Stimulated activated CD4-positive, alpha-beta T cell treated with anti-CD3 and anti-CD28 coated beads, Interleukin-1b, Interleukin-23, amount 100 ng/mL, for 24 hours (primary cell): ENCODE measurements at places on chromosomes 11 and 22.

DNA sequence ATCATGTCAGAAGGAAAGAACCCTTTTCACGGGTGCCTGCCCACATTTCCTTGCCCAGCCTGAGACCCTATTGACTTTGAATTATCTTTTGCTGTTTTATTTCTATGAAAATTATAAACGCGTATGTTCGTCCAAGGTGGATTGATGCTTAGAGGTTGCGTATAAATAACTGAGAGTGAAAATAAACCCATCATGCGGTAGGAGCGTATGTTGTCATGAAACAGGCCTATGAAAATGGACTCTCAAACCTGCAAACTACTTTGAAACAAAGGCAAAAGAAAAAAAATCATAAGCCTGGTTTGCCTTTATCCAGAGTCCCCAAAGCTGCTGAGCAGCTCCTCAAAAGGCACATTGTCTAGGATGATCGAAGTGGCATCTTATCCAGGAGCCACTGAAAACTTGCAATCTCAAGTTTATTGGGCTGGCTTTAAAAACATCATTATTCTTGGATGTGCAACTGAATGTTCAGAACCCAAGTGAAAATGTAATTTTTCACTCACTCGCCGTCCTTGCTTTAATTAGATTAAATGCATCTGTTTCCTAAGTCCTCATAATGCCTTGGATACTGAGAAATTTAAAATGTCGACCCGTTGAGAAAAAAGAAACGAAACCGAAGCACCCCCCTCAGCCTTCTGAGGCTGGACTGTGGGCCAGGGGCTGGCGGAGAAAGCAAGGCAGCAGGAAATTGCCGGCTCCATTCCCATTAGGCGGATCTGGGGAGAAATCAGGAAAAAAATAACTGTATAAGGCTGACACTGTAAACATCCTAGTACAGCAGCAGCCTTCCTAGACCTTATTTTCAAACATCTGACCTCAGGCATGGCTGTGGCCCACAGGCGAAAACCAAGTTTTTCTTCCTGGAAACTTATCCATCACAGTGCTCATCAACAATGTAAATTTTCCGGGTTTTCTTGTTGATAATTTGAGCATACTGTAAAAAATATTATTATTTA, 82.9 kb upstream of the PPARA start:
- DNase-seq = no peak

- no peak for DNase-seq
These were observed 190.8 kb downstream of the CEP164 start for GRCh38 chr11:117518455-117518854.

DNA sequence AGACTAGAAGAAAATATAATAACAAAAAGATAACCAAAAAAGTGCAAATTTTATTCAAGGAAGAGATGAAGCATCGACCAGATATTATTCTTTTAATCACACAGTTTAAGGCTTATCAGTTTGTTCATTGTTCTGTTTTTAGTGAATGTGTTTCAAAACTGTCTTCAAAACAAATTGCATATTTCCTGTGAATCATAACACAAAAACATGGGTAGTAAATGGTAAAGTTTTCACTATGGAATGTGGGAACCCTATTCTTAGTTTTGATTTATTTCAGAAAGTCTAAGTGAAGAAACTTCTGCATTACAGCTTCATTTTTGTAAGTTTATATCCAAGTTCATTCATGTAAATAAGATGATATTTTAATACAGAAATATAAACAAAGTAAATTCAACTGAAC, 207.6 kb upstream of the LUZP2 start:
- DNase-seq = no peak

GRCh38 chr22:30336752-30337460, 10.2 kb upstream of the TBC1D10A start:
- DNase-seq = no peak

GRCh38 chr22:20128902-20129746, 2.5 kb upstream of the ZDHHC8 start:
- no peak for DNase-seq

GRCh38 chr22:50061824-50062355, 3.8 kb upstream of the TTLL8 start:
- no peak for DNase-seq

GRCh38 chr11:28649922-28650321, 541.7 kb downstream of the METTL15 start:
- no peak for DNase-seq

GRCh38 chr11:41235668-41236067, 223.8 kb downstream of the LRRC4C start:
- no peak for DNase-seq

GRCh38 chr11:133896028-133896427, 50.7 kb upstream of the SPATA19 start:
- no peak for DNase-seq

GRCh38 chr11:104146421-104146820, 17.5 kb downstream of the PDGFD start:
- DNase-seq = no peak

- no peak for DNase-seq
These were observed 10.7 kb upstream of the GSTP1 start for GRCh38 chr11:67572747-67573419.

DNA sequence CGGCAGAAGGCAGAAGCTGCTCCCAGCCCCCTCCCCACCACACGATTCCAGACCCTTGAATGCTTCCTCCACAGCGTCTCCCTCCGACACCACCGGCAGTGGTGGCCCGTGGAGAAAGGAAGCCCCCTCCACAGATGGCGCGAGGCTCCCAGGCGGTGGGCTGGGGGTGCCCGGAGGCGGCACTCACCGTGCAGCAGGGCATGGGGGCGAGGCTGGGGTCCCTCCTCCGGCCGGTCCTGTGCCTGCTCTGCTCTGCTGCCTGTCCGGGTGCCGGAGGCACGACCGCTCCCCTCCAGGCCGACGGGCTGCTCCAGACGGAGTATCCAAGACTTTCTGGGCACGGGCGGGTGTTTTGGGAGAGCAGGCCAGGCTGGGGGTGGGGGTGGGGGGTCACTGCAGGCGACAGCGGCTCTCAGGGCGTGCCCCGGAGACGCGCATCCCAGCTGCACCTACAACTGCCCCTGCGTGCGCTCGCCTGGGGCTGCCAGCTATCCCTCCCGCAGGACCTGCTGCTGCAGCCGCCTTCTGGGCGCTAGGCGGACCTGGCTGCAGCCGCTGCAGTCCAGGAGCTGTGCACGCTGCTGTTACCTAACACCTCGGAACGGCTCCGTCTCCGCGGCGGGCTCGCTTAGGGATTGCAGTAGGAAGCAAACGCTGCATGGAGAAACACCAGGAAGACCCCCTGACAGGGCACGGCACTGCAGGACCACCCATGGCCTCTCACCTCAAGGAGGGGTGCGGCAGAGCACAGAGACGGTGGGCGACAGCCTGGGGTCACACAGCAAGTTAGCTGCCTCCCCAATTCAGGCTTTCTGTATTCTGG, 15.2 kb downstream of the MRGPRG start:
- DNase-seq = no peak
